ENCODE measurements at places on chromosomes 7 and 10.

- DNase-seq: no peak
Measured at GRCh38 chr7:75646571-75647102, 92.1 kb downstream of the HIP1 start.

DNA sequence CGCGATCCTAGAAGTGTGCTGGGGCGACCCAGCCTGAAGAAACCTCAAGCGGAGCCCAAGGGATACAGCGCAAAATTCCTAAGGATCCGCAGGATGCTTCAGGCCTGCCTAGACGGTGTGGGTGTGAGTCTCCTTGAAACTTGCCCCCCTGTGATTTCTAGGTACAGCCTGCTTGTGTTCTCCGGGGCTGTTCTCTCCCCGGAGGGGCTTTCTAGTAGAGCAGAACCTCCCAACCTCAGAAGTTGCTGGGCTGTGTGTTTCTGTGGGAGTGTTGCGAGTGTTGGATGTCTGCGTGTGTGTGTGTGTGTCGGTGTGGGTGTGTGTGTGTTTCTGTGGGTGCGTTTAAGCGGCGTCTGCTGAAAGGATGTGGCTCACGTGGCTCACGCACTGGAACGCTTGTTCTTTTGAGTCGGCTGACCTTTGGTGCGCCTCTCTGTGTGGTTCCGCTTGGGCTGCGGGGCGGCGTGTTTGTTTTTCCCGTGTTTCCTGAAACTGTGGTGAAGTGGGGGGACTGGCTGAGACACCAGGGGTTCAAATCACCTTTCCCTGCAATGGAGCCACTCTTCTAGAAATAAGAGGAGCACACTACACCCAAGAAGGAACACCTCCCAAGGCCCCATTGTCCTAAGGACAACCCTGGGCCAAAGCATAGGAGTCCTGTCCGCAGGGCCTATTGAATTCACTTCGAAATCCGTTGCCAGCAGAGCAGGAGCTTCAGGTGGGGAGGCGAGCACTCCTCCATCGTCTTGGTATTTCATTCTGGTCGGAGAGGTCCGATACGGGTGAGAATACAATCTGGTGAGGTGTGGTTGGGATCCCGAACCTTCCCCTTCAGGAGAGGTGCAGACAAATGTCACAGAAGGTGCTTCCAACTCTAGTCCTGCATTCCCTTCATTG is 25.1 kb upstream of the ZNF273 start:
- DNase-seq: no peak

- DNase-seq: no peak
Measured at GRCh38 chr10:113313048-113313602, 239.7 kb upstream of the HABP2 start.

GRCh38 chr7:34091321-34091917 is 186.1 kb downstream of the BMPER start:
- peak; percentile 54 for DNase-seq

DNA sequence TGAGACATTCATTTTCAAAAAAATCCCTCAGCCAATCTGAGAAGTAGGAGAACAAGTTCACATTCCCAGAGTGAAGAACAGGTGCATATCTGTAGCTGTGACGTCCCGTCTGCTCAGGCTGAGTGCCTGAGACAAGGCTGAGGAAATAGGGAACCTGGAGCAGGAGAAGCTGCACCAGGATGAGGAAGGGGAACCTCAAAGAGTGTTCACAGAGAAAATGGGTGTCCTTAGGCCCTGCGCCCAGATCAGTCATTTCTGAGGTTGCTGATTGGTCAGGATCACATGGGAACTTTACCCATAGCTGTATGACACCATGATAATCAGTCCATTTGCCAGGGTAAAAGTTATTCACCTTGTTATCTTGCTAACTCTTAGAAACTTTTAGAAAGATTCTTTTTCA is 34.2 kb upstream of the TARP start:
- no peak for DNase-seq

GRCh38 chr7:98764946-98765345 is 104.9 kb downstream of the TMEM130 start:
- DNase-seq: no peak

DNA sequence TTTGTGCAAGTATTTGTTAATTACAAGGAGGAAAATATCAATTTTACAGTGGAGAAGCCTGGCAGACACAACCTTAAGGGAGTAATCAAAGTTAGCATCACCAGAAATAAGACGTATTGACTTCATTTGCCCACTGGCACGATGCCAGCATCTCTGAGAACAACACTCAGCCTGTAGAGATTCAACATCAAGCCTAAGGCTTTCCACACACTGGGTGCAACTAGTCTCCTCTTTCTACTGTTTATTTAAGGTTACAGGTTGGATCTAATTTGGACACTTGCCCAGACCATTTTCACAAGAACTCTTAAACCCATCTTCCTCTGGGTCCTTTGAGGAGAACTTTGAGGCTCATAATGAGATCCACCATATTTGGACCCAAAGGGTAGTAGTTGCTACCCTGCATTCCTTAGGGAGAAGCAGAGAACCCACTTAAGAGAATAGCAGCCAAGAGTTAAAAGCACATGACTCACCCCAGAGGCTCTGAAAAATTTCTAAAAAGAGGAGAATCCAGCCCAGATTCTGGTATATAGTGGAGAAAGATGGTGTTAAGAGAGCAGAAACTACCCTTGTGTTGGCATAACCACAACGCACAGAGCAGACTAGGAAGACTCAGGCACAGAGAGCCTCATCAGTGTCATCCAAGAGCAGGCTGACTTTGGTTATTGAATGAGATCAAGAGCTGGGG is 97.3 kb downstream of the CCDC71L start:
- DNase-seq: peak; percentile 42

DNA sequence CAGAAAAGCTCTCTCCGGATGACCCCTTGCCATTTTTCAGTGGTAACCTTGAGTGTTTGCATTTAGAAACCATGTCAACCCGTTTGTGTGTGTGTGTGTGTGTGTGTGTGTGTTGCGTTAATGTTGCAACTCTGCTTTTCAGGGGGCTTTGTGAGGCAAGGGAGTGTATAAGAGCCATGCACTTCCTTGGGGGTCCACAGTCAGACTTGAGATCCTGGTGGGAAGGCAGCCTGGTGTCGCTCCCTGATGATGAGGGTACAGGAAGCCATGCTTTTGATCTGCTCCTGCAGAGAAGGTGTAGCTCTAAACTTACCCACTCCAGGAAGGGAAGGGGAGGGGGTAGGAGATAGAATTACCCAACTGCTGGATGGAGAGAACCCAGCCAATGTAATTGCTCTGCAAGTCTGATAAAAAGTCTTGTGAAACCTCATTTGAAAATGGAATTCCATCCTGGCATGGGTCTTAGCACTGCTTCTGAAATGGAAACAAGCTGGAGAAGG is 10.7 kb downstream of the GRK5 start:
- DNase-seq: peak; percentile 59

DNA sequence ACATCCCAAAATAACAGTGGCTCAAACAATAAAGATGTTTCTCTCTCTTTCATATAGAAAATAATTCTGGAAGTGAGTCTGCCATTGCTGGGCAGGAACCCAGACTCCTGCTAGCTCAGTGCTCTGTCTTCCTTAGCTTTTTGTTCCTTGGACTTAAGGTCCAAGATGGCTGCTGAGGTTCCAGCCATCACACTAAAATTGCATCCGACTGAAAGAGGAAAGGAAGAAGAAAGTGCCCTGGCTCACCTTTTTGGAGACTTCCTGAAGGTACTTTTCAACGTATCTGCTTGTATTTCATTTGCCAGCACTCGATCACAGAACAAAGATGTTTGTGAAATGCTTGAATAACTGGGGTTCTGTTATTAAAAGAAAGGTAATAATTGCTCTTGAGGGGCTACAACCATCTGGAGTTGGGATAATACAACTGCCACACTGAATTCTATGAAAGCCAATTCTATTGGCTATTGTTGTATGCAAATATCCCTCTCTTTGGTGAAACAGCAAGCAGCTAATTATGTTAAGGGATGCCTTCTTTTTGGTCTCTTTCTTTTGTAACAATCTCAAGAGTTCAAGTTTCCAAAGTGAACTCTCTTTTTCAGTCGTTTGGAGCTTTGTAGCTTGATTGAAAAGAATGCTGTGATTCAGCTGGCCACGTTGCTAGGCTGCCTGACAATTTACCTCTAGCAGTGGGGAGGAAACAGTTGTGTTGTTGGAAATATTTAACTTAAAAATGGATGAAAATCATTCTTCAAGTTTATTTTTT is 83.9 kb downstream of the BAMBI start:
- DNase-seq: peak; percentile 6

- DNase-seq: no peak
Measured at GRCh38 chr10:133167693-133168616, 7.9 kb downstream of the KNDC1 start.

Data from EH (cell line).